Stimulated activated CD4-positive, alpha-beta T cell treated with anti-CD3 and anti-CD28 coated beads, Interleukin-4, amount 100 ng/mL, for 24 hours (primary cell): ENCODE measurements at places on chromosomes 16 and 17.
A peak's percentile ranks its signal among the peaks of the same experiment; 100 is the strongest.

DNA sequence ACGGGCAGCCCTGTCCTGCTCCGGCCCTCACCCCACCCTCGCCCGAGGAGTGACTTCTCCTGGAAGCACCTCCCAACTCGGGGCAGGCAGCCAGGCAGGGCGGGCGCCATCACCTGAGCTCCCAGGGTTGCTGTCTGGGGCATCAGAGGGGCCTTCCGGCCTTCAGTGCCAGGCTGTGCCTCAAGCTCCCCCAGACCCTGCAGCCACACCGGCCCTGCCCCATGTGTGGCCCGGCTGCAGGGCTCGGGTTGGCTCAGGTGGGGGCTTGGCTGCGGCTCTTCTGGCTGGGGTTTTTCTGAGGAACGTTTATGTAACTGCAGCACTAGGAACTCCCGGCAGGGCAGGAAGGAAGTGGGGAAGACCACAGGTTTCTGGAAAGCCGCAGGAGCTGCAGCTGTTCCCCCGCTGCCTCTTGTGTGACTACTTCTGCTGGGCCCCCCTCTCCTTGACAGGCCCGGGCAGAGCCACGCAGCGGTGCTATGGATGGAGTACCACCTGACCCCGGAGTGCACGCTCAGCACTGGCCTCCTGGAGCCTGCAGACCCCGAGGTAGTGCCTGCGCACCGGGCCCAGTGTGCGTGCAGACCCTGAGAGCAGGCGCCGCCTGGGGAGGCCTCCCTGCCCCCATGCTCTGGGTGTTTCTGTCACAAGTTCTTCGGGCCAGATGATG is 45.6 kb downstream of the PRMT7 start:
- DNase-seq: peak; percentile 64

DNA sequence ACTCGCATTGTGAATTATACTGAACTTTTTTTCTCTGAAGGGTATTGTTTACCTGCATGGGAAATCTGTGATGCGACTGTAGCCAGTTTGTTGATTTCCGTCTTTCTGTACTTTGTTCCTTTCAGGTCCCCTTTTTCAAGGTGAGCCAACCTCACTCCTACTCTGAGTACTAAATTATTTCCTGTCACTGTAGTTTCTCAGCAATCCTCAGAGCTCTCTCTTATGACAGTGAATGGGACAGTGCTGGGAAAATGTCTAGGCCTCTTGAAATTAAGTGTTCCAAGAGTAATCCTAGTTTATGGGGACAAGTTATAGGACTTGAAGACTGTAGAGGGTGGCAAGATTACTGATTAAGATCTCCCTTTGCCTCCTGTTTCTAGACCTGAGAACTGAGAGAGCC is 167.6 kb downstream of the CNTNAP4 start:
- DNase-seq: no peak

DNA sequence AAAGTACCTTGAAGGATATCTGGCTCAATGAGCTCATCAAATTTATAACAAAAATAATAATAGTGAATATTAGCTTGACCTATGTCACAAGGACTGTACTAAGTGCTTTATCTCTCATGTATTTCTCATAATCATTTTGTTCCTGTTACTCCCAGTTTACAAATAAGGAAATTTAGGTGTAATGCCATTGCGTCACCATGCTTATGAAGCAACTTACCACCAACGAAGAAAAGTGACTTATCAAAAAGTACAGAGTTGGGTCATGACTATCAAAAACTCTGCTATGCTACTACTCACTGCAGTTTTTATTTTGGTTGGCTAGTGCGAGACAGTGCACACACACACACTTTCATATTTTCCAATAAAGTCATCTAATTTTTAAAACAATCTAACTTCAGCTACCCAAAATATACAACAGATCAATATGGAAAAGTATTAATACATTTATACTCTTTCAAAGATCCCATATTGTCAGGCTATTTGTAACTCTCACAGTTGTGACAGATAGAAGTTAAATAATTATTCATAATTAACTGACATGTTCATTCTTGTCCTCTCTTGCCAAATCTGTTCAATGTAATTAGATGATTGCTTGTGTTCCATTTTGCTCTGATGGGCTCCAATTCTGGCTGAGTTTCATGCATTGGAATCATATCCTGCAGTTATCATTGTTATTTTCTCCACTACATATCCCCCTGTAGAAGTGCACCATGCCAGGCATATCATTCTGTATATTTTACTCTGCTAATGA is 119.4 kb downstream of the KCNJ2 start:
- no peak for DNase-seq

DNA sequence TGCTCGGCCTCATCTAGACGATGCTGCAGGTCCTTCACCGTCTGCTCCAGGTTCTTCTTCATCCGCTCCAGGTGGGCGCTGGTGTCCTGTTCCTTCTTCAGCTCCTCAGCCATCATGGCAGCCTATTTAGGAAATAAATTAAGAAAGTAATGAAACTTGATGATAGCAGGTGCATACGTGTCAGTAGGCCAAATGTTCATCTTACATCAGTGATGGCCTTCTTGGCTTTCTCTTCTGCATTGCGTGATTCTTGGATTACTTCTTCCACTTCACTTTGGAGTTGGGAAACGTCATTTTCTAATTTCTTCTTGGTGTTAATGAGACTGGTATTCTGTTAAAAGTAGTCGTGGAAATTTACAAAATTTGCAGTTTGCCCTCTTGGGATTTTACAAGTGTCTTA is 20.1 kb upstream of the MYH13 start:
- DNase-seq: no peak

DNA sequence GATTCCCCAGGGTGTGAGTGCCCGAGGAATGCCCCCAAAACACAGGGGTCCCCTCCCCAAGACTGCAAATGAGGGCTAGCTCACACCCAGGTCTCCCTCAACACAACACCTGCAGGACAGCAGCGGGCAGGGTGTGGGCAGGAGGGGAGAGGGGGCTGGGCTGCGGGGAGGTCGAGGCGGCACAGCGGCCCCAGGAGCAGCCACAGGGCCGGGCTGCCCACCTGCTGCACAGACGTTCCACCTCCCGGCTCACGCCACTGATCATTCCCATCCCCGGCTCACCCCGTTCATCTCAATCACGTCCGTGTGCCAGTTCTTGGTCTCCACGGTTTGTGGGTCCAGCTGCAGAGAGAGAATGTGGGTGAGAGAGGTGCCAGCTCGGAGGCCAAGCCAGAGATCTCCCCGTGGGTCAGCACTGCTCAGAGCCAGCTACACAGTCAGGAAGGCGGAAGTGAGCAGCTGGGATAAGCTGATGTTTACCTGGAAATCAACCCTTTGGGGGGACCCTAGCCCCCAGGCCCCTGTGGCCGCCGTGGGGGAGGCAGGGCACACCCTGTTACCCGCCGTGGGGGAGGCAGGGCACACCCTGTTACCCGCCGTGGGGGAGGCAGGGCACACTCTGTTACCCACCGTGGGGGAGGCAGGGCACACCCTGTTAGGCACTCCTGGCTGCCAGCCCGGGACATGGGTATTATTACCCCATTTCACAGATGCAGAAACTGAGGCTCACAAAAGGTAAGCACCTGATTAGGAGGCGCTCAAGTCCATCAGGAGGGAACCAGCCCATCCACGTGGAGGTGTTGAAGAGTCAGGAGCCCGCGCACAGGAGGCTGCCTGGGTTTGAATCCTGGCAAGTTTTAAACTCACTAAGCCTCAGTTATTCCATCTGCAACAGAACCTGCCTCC is 16.1 kb downstream of the TIMM22 start:
- DNase-seq: no peak

DNA sequence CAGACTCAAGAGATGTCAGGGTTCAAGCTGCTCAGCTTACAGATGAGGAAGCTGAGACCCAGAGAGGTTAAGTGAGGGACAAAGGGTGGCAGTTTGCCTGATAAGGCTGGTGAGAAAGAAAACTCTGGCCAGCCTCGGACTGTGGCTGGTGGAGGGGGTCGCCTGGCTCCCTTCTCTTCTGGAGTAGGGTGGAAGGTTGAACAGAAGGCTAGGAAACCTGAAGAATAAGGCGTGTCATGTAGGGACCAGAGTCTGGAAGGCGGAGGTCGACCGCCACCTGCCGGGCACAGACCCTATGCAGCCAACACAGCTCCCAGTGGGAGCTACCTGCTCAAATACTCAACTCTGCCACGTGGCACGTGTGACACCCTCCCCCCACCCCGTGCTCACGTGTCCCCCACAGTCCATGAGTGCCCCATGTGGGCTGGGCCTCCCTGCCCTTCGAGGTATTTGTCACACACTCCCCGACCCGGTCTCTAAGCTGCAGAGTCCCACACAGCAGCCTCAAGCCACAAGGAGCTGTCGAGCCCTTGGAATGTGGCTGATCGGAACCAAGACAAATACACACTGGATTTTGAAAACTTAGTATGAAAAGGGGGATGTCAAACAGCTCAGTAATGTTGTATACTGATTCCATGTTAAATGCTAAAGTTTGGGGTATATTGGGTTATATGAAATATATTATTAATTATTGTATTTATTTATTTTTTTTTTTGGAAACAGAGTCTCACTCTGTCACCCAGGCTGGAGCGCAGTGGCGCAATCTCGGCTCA is 11.8 kb downstream of the HID1 start:
- DNase-seq: peak; percentile 41

- no peak for DNase-seq
These were observed 11.6 kb upstream of the ICAM2 start for GRCh38 chr17:64032081-64032480.

DNA sequence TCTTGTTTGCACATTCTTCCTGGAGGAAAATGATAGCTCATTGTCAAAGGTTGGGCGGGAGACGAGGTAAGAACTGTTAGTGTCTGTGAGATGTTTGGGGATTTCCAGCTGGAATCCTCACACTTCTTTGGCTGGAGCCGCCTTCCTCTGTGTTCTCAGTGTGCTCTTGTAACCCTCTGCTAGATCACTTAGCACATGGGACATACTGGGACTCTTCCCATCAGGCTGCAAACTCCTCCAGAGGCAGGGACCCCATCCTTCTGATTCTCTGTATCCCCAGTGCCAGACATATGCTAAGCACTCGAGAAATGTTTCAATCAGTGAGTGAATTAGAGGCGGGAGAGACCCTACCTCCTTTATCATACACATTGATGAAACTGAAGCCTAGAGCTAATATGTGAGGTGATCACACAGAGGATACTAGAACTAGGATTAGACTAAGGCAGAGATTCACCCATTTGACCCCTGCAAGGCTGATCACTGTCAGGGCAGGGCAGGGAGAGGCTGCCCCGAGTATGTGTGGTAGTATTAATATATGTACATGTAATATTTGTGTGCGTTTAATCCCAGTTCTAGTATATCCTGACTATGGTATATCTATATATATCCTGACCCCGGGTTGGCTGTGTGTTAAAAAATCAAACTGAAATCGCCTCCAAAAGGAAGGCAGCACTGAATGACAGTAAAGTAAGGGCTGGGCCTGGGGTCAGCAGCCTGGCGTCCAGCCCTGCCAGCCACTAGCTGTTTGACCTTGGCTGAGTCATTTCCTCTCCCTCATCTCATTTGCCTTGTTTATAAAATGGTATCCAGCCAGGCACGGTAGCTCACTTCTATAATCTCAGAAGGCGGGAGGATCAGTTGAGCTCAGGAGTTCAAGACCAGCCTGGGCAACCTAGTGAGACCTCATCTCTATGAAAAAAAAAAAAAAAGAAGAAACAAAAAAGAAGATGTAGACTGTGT is 75.5 kb upstream of the TBX2 start:
- DNase-seq: no peak

GRCh38 chr16:17227278-17227677 is 243.5 kb downstream of the XYLT1 start:
- DNase-seq: no peak
